ENCODE measurements at places on chromosomes 12 and 14.

GRCh38 chr14:50122291-50122690 is 5.9 kb upstream of the VCPKMT start:
- DNase-seq, result no peak

DNA sequence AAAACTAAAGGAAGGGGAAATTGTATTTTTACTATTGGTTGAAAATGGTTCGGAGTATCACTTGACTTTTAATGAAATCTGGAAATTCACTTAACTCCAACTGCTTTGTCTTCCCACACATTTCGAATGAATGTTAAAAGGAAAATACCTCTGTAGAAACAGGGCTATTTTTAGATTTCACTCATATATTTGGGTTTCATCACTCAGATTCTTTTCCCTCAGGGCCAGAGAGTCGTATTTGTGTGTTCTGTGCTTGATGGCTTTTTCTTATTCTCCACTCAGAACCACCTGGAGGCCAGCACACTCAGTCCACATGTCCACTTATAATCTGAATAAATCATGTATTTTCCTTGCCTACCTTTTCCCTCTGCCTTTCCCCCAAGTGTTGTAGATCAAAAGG is 40.0 kb downstream of the DAAM1 start:
- no peak for DNase-seq

DNA sequence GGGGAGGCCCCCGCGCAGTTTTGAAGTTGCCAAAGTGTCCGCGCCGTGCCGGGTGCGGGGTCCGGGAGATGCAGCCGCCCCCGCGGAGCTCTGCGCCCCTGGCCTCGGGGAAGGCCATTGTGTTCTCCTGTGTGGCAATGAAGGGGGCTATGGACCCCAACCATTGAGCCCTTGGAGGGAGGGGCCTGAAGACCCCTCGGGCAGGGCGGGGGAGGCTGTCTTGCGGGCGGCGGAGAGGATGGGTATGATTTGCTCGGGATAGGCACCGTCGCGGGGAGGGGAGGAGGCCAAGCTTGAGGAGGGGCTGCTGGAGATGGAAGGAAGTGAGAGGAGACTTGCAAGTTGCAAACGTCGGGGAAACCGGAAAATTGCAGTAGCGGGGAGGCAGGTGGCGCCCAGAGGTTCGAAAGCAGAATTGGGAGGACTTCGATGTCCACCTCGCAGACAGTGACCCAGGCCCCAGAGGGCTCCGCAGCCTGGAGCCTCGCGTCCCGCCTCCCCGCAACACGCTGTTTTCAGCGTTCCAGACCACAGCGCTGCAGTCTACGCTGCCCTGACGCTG is 25.4 kb downstream of the BCL11B start:
- peak; percentile 47 for DNase-seq

GRCh38 chr12:630656-631632 is 32.3 kb downstream of the NINJ2 start:
- DNase-seq, result peak; percentile 68

GRCh38 chr14:89186856-89187376 is 230.1 kb downstream of the FOXN3 start:
- DNase-seq, result no peak

Measured in stimulated activated CD4-positive, alpha-beta T cell treated with anti-CD3 and anti-CD28 coated beads, Interleukin-4, amount 100 ng/mL, for 1 hour (primary cell).